Amniotic stem cell (primary cell): ENCODE measurements at places on chromosomes 2 and 18.

DNA sequence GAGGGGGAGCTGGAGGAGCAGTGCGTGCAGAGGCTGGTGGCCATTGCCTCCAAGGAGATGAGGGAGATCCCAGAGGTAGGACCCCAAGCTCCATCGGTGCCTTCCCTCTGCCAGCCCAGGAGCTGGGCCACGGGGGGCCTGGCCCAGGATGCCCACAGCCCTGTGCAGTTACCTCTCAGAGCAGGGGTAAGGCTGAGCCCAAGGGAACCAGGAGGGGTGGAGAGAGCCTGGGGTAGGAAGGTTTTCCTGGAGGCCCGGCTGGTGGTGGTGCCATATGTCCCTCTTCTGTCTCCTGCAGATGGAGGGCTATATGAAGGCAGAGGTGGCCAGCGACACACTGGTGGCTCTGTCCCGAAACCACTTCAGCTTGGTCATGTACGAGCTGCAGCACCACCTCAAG, 11.4 kb downstream of the MROH2A start:
- no peak for DNase-seq

GRCh38 chr2:176078541-176079284, 5.0 kb downstream of the EVX2 start:
- DNase-seq = no peak

DNA sequence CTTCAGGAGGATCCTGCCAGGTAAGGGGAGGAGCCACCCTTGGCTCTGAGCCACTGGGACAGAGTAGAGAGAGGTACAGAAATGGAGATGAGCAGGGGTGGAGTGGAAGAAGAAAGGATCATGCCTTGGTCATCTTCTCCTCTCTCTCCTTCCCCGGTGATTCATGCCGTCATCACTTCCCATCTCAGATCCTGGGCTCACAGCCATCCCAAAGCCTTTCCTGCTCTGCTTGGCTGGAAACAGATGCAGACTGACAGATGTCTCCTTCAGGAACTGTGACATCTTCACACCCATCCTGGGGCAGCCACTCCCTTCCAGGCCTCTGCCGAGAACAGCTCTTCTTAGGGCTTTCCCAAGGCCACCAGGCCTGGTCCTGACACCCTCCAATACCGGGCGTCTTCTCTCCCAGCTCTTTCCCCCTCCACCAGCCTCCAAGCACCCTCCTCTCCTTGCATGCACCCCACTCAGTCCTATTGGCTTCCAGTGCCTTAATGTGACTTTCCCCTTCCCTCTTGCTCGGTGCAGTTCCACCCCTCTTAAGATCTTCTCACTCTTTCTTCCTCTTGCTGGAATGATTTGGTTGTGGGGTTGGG, 58.3 kb upstream of the TNP1 start:
- peak; percentile 32 for DNase-seq

- no peak for DNase-seq
Observed at GRCh38 chr2:122707224-122707824, 951.9 kb downstream of the TSN start.

GRCh38 chr2:64514008-64514407, 10.1 kb upstream of the AFTPH start:
- no peak for DNase-seq

GRCh38 chr2:10935366-10935918, 23.7 kb downstream of the KCNF1 start:
- no peak for DNase-seq

- no peak for DNase-seq
Observed at GRCh38 chr2:201866643-201867473, 60.5 kb downstream of the CDK15 start.

GRCh38 chr2:194060269-194060668, 1596.8 kb upstream of the SLC39A10 start:
- no peak for DNase-seq
